Epithelial cell of esophagus (primary cell): ENCODE measurements at places on chromosomes 6 and 20.

DNA sequence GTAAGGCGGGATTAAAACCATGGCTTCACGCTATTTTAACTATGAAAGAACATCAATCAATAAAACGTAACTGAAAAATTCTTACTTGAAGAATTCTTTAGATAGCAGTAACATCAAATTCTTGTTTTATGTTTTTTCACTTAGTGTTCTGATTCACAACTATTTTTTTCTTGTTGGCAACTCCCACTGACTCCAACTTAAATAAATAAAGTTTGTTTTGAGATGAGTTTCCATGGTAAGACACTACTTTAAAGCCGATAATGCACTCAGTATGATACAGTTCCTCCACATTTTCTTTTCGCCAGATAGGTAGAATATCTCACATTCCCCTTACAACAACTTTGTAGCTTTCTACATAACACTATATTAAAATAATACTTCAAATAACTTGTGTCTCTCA is 33.1 kb upstream of the CNKSR3 start:
- no peak for DNase-seq

DNA sequence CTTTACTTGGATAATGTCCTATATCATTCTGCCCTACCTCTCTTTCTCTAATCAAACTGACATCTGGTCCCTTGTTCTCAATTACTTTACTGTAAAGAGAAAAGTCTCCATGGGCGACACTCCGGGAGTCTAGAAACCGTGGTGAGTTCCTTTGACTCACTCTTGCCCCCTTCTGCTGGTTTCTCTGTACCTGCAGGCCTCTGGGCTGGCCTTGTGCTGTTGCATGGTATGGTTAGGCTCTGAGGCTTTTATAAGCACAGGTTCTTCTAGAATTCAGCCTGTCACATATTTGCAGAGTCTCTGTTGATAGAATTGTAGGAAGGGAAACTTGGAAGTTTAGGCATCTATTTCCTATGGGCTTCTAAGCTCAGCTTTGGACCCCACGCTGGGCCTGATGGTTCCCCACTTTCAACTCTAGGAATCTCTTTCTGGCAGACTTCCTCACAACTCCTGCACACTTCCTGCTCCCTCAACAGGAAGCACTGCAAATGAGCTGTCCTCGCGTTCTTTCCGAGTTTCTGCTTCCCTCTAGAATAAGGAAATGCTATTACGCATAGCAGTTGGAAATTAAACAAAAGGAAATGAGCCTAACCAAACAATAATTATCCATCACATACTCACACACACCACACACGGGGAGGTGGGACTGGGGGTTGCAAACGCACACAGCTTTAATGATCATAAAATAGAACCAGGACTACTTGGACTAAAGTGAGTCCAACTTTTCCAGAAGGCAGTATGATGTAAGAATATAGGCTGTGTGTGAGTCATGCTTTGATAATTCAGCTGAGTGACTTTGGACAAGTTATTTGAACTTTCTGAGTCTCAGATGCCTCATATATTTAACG is 683.3 kb downstream of the QKI start:
- peak; percentile 19 for DNase-seq

GRCh38 chr20:44392776-44393607 is 37.5 kb downstream of the HNF4A start:
- DNase-seq, result no peak

DNA sequence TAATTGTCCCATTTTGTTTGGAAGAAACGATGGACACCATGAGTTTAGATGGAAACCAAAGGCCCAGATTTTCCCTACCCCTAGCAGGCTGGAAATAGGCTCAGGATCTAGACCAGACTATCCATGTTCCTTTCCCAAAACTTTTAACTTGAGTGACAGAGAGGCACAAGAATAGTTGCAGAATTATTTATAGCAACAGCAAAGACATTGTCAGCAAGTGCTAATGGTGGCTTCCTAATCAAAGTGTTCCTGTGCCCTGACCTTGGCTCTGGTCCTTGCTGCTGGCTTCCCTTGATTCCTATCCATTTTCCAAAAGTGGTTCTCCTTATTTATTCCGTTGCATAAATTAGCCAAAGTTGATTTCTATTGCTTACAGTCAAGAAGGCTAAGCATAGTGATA is 103.1 kb downstream of the RNGTT start:
- no peak for DNase-seq

GRCh38 chr20:49415005-49415667 is 67.3 kb downstream of the KCNB1 start:
- no peak for DNase-seq

GRCh38 chr20:10201321-10201870 is 17.2 kb upstream of the SNAP25 start:
- no peak for DNase-seq

- DNase-seq, result peak; percentile 85
These were observed 188.6 kb downstream of the DTNBP1 start for GRCh38 chr6:15474196-15474595.

DNA sequence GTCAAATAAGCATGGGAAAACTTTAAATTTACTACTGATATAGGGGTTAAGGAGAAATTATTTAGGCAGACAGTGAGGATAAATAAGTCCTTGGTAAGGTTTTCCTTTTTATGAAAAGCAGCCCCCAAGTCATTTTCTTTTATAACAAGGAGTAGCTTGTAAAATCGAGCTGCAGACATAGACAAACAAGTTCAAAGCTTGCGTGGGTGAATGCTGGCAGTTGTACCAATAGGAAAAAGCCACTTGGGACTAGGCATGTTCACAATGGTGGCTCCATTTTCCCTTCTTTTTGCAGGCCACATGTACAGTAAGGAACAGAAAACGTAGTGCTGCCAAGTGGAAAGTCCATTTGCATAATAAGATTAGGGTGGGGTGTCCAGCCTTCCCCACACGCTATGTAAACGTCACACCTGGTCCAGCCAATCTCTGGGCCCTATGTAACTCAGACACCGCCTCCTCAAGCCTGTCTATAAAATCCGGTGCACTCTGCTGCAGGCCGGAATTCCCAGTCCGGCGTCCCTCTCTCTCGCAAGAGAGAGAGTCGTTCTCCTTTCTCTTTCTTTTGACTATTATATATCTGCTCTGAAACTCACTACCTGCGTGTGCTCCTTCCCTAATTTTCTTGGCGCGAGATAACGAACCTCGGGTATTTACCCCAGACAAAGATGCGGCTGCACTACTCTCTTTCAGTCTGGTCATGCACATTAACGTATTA is 217.1 kb upstream of the MAN1A1 start:
- DNase-seq, result no peak

DNA sequence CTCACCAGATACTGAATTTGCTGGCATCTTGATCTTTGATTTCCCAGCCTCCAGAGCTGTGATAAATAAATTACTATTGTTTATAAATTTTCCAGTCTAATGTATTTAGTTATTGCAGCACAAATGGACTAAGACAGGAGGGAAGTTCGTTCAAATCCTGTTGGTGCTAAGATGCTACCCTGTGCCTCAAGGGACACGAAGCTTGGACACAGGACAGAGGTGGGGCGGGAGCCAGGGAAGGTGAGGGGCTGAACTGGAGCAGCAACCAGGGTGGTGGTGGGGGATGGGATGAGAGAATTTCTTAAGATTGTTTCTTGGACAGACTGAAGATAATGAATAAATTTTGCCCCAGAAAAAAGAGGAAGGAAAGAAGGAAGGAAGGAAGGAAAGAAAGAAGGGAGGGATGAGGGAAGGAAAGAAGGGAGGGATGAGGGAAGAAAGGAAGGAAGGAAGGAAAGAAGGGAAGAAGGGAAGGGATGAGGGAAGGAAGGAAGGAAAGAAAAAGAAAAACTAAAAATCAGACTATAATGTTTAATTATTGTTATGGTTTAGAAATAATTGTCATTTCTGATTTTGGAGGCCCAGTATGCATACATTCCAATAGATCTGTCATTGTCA is 127.2 kb downstream of the CDC5L start:
- DNase-seq, result no peak

- DNase-seq, result peak; percentile 55
These were observed 43.6 kb upstream of the SLC32A1 start for GRCh38 chr20:38680500-38681306.
